ENCODE measurements at places on chromosomes 7 and 10. TPM values are rescaled to one million over a fixed set of nuclear protein-coding genes. Genes with fewer than 3 reads are reported as not detected.

The VSTM4 gene
- total RNA-seq, result not detected

DNA sequence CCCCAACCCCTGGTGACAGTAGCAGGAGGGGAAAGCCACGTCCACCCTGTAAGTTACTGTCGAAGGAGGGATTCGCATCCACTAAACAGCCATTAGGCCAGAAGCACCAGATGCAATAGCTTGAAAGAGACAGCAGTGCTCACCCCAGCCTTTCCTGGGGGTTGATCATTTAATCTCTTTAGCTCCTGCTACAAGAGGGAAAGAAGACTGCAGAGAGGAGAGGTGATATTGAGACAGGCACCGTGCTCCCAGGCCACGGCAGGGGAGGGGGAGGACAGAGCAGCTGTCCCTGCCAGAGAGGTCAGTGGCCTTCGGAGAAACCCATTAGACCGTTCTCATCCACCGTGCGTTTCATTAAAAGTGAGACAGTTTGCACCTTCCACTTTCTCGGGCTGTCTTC is 148.3 kb downstream of the CDH23 start:
- no peaks in the 10 kb centered on the region for H3K4me1 ChIP-seq
- no peak overlapping the region for H3K27ac ChIP-seq
- DNase-seq, result no peak
- no peaks in the 10 kb centered on the region for H3K27me3 ChIP-seq
- H3K36me3 ChIP-seq, result no peaks in the 10 kb centered on the region
- H3K4me3 ChIP-seq, result no peak overlapping the region

DNA sequence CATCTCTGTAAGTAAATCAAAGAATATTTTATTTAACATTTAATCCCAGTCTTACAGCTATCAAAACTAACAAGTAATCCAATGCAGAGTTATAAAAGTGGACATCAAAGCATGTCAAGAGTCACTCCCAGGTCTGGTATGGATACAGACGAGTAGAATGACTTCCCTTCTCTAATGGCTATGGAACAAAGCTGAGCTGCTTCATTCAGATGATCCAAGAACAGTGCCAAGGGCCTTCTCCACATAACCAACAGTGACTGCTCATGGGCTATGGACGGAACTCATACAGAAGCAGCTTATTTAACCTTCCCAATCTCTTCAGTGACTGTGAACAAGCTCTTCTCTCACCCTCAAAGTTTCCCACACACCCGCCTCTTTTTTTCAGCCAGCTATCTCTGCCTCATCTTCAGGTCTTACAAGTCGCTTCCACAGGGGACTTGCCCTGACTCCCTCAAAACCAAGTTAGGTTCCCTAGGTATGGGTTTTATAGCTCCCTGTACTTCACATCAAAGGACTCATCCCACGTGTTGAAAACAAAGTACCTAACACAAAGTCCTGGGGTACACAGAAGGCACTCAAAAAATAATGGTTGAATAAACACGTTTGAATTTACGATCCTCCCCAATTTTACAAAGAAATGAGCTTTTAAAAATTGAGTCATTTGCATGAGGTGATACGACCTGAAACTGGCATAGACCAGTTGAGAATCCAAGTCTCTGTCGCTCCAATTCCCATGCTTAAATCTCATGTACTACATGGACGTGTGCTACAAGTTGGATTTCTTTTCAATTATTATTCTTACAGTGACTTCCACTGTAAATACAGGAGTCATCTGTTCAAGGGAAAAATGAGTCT is 3.1 kb downstream of the USP6NL start:
- H3K27me3 ChIP-seq, result no peaks in the 10 kb centered on the region
- no peak for DNase-seq
- H3K27ac ChIP-seq, result no peak overlapping the region
- peaks cover 3% of the 10 kb centered on the region for H3K36me3 ChIP-seq

DNA sequence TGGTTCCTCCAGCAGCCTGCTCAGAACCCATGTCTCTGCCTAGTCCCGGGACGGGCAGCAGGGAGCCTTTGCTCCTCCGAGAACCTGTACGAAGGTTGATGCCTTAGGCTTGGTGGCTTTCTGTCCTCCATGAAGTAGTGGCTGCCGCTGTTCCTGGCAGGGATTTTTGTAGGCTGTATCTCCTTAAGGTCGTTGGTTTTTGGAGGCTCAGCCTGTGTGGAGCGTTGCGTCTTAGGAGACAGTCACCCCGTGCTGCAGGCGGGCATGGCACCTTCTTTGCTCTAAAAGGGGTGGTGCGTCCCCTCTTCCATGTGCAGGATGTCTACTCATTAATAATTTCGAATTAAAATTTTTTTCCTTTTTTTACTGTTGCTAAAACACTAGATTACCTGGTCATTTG is 92.5 kb downstream of the TRRAP start:
- no peaks in the 10 kb centered on the region for H3K27me3 ChIP-seq
- H3K36me3 ChIP-seq, result peaks cover 36% of the 10 kb centered on the region
- no peak overlapping the region for H3K27ac ChIP-seq
- peaks cover 2% of the 10 kb centered on the region for H3K4me1 ChIP-seq
- no peak for DNase-seq

- no peak overlapping the region for H3K27ac ChIP-seq
- H3K27me3 ChIP-seq, result peaks cover 9% of the 10 kb centered on the region
- H3K36me3 ChIP-seq, result no peaks in the 10 kb centered on the region
These were observed 145.3 kb downstream of the NOC3L start for GRCh38 chr10:94217411-94217810.

GRCh38 chr10:131943021-131943814 is 38.5 kb downstream of the BNIP3 start:
- peaks cover 17% of the 10 kb centered on the region for H3K36me3 ChIP-seq
- H3K4me1 ChIP-seq, result peaks cover 2% of the 10 kb centered on the region
- H3K27ac ChIP-seq, result no peak overlapping the region
- no peak for DNase-seq
- no peaks in the 10 kb centered on the region for H3K27me3 ChIP-seq

DNA sequence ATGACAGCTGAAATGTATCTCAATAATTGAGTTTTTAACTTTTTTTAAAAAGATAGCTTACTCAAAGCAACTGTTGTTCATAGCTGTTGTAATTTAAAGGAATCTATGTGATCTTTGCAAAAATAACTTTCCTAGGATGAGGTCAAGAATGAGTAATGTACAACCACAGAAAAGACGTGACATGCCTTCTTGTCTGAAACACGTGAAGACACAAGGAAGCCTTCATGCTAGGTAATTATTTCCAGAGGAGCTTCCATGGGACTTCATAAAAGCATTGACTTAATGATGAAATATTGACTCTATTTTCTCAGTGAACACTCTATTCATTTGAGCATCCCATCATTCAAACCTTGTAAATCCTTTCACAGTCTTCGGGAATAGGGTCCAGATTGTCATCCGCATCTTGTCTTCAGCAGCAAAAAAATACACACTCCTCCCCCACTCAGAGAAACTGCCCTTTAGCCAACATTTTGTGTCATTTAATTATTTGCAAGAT is 528.0 kb downstream of the NRG3 start:
- no peak for DNase-seq
- H3K27ac ChIP-seq, result no peak overlapping the region
- no peaks in the 10 kb centered on the region for H3K27me3 ChIP-seq
- no peaks in the 10 kb centered on the region for H3K4me1 ChIP-seq

Data from activated naive CD8-positive, alpha-beta T cell treated with anti-CD3 and anti-CD28 coated beads, Interleukin-2, amount 10 ng/mL, durations not matched to agents 7 days and 5 days (primary cell).